ENCODE measurements at places on chromosomes 6 and 20.

DNA sequence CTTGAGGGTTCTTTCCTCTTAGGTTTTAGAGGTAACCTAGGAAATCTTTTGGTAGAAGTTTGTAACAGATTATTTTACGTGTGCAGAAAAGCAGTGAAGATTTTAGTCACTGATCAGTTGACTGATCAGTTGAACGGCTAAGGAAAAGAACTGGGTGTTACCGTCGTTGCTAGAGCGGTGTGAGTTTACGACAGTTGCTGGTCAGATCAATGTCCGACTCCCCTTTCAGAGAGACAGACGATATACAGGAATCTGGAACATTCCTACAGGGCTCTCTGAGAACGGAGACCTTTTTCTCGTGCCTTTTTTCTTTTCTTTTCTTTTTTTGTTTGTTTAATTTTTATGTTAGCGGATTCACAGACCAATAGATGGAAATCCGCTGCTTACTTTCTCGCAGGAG is 132.1 kb upstream of the ZNF184 start:
- DNase-seq: peak; percentile 71

DNA sequence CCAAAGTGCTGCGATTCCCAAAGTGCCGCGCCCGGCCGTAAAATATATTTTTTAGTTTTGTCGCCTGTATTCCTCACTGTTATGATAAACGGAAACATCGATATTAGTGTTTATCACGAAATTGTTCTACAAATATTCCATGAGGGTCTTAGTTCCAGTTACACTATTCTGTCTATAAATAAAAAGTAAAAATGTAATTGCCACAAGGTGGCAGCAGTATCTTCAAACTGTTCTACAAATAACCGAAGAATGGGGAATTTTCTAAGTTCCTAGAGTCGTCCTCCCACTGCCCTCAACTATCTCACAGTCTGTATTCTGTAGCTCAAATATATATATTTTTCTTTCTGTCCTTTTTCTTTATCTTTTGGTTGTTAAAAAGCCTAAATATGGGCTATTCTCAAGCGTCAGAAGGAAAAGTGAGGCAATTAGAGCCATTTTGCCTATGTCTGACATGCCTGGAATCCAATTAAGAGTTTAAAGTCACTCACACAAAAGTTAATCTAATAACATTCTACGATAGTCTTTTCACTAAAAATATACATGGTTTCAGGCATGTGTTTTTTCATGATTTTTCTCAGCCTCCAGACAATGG is 14.2 kb upstream of the FAM162B start:
- peak; percentile 48 for DNase-seq

DNA sequence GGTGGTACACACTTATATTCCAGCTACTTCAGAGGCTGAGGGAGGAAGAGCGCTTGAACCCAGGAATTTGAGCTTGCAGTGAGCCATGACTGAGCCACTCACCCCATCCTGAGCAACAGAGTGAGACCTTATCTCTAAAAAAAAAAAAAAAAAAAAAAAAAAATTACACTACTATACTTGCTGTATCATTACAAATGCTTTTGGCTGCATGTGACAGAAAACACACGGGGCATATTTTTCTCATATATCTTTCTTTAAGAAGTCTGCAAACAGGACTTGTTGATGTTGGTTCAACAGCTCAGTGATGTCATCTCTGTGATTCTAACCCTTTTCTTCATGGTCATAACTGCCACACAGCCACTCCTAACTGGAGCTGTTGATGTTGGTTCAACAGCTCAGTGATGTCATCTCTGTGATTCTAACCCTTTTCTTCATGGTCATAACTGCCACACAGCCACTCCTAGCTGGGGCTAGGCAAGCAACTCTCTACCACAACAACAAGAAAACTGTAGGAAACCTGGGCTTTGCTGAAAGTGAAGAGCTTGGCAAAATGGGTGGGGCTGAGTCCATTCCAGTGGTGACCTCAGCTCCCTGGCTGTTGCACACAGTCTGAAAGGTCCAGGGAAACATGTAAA is 19.8 kb downstream of the MTFR2 start:
- DNase-seq: no peak

DNA sequence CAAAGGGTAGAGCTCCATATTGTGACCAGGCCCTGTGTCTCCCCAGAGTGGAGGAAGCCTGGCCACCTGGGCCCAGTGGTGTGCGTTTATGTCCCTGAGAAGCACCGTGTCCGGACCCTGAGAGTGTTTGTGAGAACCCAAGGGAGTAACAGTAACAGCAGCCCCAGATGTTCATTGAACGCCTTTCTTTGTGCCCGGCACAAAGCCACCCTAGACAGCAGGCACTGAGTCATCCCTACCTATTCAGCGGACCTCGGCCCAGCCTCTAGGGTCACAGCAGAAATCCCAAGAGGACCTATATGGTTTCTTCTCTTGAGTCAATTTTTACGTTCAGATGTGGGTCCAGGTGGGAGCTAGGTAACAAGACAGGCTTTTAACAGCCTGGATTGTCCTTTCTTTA is 24.5 kb downstream of the BCAS4 start:
- DNase-seq: no peak

DNA sequence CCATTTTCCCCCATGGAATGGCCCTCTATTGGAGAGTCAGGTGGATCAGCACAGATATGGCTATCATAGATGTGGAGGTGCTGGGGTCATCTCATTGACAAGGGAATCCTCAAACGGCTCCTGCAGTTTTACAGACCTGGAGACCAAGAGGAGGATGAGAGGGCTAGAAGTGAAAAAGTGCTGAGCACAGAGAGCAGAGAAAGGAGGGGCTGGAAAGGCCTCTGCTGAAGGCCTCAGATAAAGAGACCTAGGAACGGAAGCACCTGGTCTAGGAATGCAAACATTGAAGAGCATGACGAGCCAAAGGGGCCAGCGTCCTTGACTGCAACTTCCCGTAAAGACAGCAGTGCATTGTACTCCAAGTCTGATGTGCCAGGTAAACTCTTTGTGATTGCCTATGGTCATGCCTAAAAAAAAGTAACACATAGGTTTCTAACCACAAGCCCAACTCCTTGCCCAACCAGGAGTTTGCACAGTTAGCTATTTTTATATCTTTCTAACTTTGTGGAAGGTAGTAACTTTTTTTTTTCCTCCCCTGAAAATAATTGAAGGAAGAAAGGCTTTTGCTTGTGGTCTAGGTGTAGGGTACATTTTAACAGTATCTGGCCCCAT is 15.2 kb downstream of the RSPH4A start:
- no peak for DNase-seq

DNA sequence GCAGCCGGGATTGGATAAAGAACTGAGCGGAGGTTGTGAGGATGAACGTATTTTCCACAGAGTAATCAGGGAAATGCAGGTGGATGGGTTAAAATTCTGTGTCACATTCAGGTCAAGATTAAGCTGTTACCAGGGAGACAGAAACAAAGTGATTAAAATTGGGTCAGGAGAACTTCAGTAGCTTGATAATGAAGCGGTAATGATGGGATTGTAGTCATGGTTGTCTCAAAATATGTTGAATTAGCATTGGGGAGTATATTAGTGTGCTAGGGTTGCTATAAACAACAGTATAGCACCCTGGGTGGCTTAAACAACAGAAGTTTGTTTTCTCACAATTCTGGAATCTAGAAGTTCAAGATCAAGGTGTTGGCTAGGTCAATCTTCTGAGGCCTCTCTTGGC is 155.5 kb downstream of the GJA1 start:
- DNase-seq: no peak

DNA sequence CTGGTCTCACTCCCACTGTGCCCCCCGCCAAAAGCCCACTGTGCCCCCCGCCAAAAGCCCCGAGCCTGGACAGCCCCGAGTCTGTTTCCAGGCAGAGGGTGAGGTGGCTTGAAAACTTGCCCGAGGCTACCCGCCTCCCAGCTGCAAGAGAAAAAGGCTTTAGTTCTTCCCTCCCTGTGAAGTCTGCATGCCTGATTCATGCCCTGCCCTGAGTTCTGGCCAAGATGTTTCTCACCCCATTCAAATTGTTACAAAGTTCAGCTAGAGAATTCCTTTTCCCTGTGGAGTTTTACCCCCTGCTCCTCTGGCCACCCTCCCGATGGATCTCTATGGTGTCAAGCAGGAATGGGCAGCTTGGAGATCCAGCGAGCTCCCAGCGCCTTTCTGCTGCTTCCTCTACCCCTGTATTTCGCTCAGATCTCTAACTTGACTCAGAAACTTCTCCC is 298.8 kb upstream of the MAP3K7 start:
- DNase-seq: no peak
